Endothelial cell of umbilical vein (primary cell): ENCODE measurements at places on chromosomes 2 and 18. TPM values are rescaled to one million over a fixed set of nuclear protein-coding genes. Genes with fewer than 3 reads are reported as not detected.

STON1 gene
- total RNA-seq: 12.0 and 12.1 TPM in 2 replicates

DNA sequence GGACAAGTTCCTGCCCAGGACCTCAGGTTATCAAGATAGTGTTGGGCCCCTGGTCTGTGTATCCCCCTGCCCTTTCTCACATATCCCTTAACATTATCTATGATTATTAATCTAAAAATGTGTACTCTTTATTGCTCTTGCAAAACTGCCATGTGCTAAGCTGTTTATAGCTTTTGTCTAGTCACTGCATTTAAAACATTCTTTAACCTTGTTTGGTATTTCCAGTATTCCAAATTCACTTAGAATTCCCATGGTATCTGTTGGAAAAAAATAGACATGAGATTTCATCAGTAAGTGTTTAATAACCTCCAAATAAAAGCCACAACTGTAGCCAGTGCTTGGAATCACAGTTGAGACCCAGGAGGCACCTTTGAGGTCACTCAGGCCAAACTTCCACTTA is 16.2 kb upstream of the GLS start:
- no peak for DNase-seq
- H3K4me3 ChIP-seq: no peak overlapping the region
- no peak overlapping the region for H3K27ac ChIP-seq

- DNase-seq: no peak
- H3K4me3 ChIP-seq: no peak overlapping the region
- H3K27me3 ChIP-seq: no peaks in the 10 kb centered on the region
- H3K4me1 ChIP-seq: no peaks in the 10 kb centered on the region
- no peak overlapping the region for H3K27ac ChIP-seq
Measured at GRCh38 chr2:212402316-212402715, 136.3 kb downstream of the ERBB4 start.

GRCh38 chr2:237731663-237732062 is 66.9 kb upstream of the RBM44 start:
- peak; percentile 78 for DNase-seq
- peak overlapping the region; percentile 10 for H3K27ac ChIP-seq
- no peaks in the 10 kb centered on the region for H3K27me3 ChIP-seq
- peaks cover 67% of the 10 kb centered on the region for H3K4me1 ChIP-seq
- H3K4me3 ChIP-seq: no peak overlapping the region

- no peaks in the 10 kb centered on the region for H3K36me3 ChIP-seq
- no peaks in the 10 kb centered on the region for H3K27me3 ChIP-seq
- no peak overlapping the region for H3K27ac ChIP-seq
- no peaks in the 10 kb centered on the region for H3K4me1 ChIP-seq
- DNase-seq: no peak
- no peak overlapping the region for H3K4me3 ChIP-seq
Measured at GRCh38 chr2:83534416-83534815, 924.7 kb downstream of the SUCLG1 start.
